ENCODE measurements at places on chromosomes 2 and 18.

- H3K27me3 ChIP-seq = no peaks in the 10 kb centered on the region
- no peaks in the 10 kb centered on the region for H3K4me1 ChIP-seq
- H3K36me3 ChIP-seq = no peaks in the 10 kb centered on the region
- no peak for DNase-seq
- H3K4me3 ChIP-seq = no peak overlapping the region
Measured at GRCh38 chr2:193103064-193103463, 908.3 kb upstream of the TMEFF2 start.

DNA sequence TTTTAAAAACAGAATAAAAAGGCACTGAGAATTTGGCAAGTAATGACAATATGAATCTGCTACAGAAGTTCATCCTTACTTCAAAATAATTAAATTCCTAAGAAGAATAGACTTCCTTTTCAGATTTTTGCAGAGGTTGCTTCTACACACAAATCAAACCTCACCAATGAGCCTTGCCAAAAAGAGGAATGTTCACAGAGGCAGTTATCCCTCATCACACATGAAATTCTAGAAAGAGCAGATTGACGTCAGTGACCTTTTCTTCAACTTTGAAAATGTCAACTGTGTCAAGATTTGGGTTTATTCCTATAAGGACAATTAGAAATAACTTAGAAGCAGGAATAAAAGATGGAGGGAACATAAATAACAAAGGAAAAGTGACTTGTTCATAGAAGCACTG is 64.6 kb downstream of the MBD2 start:
- H3K4me3 ChIP-seq = no peak overlapping the region
- H3K36me3 ChIP-seq = no peaks in the 10 kb centered on the region
- H3K27ac ChIP-seq = no peak overlapping the region
- H3K27me3 ChIP-seq = no peaks in the 10 kb centered on the region
- DNase-seq = no peak
- H3K4me1 ChIP-seq = no peaks in the 10 kb centered on the region

DNA sequence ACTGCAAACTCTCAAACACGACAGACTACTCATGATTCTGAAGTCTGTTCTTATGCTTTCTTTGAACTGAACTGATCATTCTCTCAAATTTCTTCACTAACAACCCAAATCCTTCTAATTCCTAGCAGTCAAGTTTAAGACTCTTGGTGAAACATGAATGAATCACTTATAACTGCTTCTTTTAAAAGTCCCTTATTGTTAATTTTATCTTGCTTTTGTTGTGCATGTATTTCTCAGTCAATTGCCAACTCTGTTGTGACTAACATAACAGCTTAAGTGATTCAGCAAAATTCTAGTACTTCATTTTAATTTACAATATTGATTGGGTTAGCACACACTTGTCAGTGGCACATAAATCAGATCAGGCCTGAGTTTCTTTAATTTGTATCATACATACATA is 357.0 kb upstream of the FSIP2 start:
- no peak overlapping the region for H3K27ac ChIP-seq
- no peak overlapping the region for H3K4me3 ChIP-seq
- DNase-seq = no peak
- H3K4me1 ChIP-seq = no peaks in the 10 kb centered on the region
- H3K36me3 ChIP-seq = no peaks in the 10 kb centered on the region

DNA sequence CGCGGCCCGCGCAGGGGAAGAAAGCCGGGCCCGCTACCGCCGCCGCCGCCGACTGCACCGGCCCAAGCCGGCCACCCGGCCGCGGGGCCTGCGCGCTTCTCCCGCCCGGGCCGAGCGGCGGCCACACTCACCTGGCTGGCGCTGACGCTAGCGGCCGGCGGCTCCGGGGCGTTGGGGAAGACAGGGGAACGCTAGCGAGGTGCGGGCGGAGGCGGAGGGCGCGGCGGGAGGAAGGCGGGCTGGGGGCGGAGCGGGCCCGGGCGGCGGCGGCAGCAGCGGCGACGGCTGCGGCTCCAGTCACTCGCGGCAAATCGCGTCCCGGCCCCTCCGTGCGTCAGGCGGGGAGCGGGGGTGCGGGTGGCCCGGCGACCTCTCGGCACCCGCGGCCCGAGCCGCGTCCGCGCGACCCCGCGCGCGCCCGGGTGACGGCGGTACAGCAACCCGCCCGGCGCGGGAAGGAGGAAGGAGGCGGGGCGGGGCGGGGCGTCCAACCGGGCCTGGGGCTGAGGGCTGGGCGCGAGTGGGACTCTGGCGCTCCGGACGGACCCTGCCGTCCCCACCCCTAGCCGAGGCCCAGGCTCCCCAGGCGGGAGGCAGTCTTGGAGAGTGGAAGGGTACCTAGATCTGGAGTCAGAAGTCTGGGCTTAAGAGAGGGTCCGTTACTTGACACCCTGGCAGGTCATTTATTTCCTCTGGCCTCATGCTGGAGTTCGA is at the start of gene SESTD1:
Gene SESTD1 (minus strand): TSS at position 465 of the 714 bp plus-strand sequence. CDS start 72,991 bp downstream, outside the sequence.
- DNase-seq = peak; percentile 74
- H3K27ac ChIP-seq = no peak within 1 kb of the TSS
- H3K4me1 ChIP-seq = no peaks in the 10 kb centered on the region
- no peaks in the 10 kb centered on the region for H3K36me3 ChIP-seq
- no peaks in the 10 kb centered on the region for H3K27me3 ChIP-seq

GRCh38 chr18:79283131-79283810 is 112.5 kb upstream of the NFATC1 start:
- DNase-seq = no peak
- H3K4me1 ChIP-seq = no peaks in the 10 kb centered on the region
- no peaks in the 10 kb centered on the region for H3K36me3 ChIP-seq
- H3K27me3 ChIP-seq = no peaks in the 10 kb centered on the region

- H3K36me3 ChIP-seq = no peaks in the 10 kb centered on the region
- H3K27ac ChIP-seq = peak overlapping the region; percentile 26
- no peaks in the 10 kb centered on the region for H3K27me3 ChIP-seq
- H3K4me3 ChIP-seq = no peak overlapping the region
- peaks cover 14% of the 10 kb centered on the region for H3K4me1 ChIP-seq
Measured at GRCh38 chr18:36181898-36182506, 5.3 kb upstream of the MOCOS start.

- H3K36me3 ChIP-seq = no peaks in the 10 kb centered on the region
- no peak for DNase-seq
- H3K27me3 ChIP-seq = no peaks in the 10 kb centered on the region
- no peak overlapping the region for H3K27ac ChIP-seq
- no peaks in the 10 kb centered on the region for H3K4me1 ChIP-seq
Measured at GRCh38 chr18:59048378-59048777, 91.3 kb upstream of the SEC11C start.

DNA sequence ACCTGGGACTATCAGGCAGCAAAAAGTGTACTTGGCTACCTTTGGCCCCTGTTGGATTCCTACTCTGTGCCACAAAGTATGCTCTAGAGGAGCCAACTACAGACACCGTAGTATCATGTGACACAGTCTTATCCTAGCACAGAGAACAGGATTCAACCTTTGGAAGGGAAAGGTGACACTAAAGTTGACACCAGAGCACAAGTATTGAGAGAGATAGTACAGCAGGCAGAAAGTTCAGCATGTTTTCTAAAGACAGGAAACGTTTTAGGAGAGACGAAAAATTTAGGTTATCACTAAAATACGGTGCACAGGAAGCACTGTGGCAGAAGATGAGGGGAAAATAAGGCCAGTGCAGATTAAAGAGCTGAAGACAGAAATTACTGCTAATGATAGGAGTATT is 18.6 kb downstream of the SMAD2 start:
- no peak overlapping the region for H3K4me3 ChIP-seq

DNA sequence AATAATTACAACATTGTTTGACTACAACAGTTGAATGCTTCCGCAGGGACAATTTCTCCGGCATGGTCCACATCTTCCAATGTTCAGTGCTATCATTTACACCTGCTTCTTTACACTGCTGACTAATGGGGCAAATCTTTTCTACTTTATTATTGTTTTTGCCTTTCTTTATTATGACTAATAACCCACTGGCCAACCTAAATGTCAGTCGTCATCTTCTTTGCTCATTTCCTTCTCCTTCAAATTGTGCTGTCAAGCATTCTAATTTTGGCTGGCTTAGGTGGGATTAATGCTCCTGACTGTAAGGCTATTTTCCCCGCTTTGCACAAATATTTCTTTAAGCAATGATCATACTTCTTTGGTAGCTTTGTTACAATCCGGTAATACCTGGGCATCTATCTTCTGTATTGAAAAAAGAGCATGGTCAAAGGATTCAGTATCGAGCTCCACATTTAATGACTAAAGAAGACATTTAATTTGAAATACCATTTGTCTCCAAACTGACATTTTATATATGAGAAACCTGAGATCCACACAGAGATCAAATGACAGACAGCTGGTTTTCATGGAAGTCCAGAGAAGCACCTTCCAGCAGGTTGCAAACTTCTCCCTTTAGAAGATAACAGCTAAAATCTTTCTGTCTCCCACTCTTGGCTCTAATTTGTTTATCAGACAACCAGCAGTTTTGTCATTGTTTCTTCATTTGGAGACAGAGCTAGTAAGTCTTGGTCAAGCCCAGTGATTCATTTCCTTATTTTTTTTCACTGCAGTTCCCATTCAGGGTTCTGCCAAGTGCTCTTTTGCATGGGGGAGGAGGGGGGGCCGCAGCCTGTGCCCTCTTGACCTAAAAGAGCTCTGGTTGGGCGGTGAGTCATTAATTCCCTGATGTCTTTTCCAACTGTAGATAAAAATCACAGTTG is 132.9 kb downstream of the SOCS6 start:
- H3K4me3 ChIP-seq = no peak overlapping the region
- peak; percentile 95 for DNase-seq
- no peak overlapping the region for H3K27ac ChIP-seq

- H3K4me1 ChIP-seq = no peaks in the 10 kb centered on the region
- no peak overlapping the region for H3K4me3 ChIP-seq
- H3K36me3 ChIP-seq = peaks cover 12% of the 10 kb centered on the region
Measured at GRCh38 chr2:159211447-159212396, 74.8 kb downstream of the WDSUB1 start.

- H3K4me1 ChIP-seq = no peaks in the 10 kb centered on the region
- H3K36me3 ChIP-seq = no peaks in the 10 kb centered on the region
- no peak overlapping the region for H3K27ac ChIP-seq
- no peak overlapping the region for H3K4me3 ChIP-seq
- no peaks in the 10 kb centered on the region for H3K27me3 ChIP-seq
- DNase-seq = no peak
Measured at GRCh38 chr2:383178-383577, 95.3 kb upstream of the ALKAL2 start.

- no peak overlapping the region for H3K27ac ChIP-seq
- DNase-seq = no peak
- H3K4me1 ChIP-seq = no peaks in the 10 kb centered on the region
- H3K4me3 ChIP-seq = no peak overlapping the region
- no peaks in the 10 kb centered on the region for H3K27me3 ChIP-seq
- no peaks in the 10 kb centered on the region for H3K36me3 ChIP-seq
Measured at GRCh38 chr2:126085011-126085795, 570.8 kb upstream of the GYPC start.
